Neuronal stem cell (in vitro differentiated cells): ENCODE measurements at places on chromosomes 4 and X.

- DNase-seq, result no peak
Observed at GRCh38 chr4:183961795-183962194, 56.7 kb downstream of the STOX2 start.

DNA sequence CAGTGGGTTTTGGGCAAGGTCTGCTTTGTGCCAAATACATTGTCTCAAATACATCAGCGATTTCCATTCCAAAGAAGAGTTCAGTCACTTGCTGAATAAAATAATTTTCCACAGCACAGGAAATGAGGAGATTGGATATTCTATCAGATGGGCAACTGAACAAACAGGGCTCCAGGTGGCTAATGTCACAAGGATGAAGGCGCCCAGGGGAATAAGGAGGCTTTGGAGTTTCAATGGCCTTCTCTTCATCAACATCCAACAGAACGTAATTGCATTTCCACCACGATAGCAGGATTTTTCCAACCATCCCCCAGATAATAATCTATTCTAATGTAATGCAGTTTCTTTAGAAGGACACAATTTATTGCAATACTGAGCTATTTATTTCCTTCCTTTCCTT, 104.7 kb upstream of the KLHL13 start:
- no peak for DNase-seq

GRCh38 chr4:127905029-127905428, 24.3 kb downstream of the PLK4 start:
- DNase-seq, result no peak

- DNase-seq, result no peak
Observed at GRCh38 chr4:160745126-160745525, 1418.7 kb downstream of the FSTL5 start.

DNA sequence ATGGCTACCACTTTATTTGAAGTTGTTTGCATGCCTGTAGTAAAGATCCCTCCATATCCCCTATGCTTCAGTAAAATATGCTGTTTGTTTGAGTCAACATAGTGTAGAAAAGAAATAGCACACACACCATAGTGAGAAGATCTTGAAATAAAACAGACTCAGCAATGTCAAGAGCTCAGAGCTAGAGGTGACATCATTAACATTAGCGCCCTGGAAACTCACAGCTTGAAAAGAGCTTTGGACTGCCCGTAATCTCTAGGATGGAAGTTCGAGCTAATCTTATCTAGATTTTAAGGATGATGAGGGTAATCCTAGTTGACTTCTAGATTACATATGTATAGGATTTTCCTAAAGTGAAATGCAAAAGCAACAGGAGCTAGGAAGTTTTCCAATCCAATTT, 275.6 kb downstream of the SMARCA1 start:
- DNase-seq, result no peak
